ENCODE measurements at places on chromosomes 2 and 18.

- DNase-seq: no peak
Observed at GRCh38 chr2:231687133-231687852, 21.0 kb upstream of the PTMA start.

DNA sequence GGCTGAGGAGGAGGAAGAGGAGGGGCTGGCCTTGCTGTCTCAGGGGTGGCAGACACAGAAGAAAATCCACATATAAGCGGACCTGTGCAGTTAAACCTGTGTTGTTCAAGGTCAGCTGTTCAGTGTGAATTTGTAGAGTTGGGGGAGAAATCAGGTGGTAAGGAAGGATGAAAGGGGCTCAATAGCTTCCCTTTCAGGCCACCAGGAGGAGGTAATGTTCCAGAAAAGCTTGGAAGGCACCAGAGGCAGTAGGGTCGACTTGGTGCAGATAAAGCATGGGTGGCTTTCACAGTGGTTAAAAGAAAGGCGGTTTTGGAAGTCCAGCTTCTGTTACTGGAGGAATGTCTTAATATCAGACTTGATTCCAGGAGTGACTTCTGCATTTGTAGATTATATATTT is 167.4 kb downstream of the THSD7B start:
- no peak for DNase-seq

GRCh38 chr18:70382017-70382416 is 93.2 kb downstream of the SOCS6 start:
- DNase-seq: no peak

DNA sequence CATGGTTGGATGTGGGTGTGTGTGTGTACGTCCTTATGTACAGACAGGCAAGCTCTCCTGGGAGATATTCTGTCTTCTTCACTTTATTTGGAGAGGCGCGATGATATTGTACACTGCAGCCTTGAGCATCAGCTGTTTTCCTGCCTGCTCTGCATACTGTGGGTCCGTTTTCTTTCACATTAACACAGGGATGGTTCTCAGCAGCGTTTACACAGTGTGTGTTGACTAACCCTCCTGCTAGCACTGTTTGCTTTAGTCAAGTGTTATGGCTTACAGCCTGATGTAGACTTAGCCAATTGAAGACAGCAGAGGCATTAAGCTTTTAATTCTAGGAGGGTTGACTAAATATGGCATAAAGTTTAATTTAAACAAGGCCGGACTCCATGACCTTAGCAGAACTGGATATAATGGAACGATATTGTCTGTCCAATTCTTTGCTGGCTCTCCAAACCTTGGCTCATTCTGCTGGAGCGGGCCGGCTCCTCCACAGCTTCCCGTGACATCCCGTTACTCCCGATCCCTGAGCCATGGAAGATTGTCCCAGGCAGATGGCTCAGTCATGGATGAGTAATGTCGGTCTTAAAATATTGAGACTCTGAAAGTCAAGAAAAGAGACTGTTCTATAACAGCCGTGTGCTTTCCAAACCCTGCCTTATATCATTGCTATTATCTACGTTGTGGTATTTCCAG is 134.7 kb downstream of the TPGS2 start:
- DNase-seq: no peak

DNA sequence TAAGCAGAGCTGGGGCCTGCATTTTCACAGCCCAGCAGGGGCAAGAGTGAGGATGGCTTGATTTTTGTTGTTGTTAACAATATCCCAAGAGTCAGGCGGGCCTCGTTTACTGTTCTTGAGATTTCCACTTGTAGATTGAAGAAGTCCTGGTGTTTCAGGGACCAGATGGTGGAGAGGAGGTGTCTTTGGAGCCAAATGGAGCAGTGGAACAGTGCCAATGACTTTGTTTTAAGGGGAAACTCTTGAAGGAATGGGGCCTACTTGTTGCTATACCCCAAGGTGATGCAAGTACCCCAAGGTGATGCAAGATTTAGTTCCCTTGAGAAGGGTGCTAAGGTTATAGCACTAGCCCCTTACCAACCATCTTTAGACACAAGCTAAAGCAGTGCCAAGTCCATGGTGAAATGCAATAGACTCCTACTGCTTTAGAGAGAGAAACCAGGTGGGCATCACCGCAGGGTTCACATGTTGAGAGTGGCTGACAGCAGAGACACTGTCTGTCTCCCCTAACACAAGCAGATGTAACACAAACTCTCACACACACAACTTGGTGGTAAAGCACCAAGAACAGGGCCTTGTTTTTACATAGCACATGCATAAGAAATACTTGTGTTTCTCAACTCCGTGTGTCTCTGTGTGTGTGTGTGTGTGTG is 44.0 kb downstream of the HK2 start:
- no peak for DNase-seq

DNA sequence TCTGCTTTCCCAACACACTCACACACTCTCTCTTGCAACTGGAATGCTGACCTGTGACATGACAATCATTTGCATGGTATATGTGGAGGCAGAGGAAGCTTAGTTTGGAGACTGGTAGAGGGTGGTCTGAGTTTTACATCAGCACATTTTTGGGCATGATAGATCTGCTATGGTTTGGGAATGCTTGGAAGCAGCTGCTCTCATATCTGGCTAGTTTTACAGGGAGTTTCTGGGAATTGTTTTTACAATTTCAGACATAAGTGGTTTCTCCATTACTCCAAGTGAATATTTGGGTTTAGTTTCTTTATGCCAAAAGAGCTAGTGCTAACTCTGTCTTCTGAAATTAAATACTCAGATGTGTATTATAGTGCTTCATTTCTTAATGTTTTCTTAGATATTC is 977.6 kb downstream of the SUCLG1 start:
- DNase-seq: no peak

- no peak for DNase-seq
Observed at GRCh38 chr2:85231468-85231805, 96.4 kb downstream of the TGOLN2 start.

DNA sequence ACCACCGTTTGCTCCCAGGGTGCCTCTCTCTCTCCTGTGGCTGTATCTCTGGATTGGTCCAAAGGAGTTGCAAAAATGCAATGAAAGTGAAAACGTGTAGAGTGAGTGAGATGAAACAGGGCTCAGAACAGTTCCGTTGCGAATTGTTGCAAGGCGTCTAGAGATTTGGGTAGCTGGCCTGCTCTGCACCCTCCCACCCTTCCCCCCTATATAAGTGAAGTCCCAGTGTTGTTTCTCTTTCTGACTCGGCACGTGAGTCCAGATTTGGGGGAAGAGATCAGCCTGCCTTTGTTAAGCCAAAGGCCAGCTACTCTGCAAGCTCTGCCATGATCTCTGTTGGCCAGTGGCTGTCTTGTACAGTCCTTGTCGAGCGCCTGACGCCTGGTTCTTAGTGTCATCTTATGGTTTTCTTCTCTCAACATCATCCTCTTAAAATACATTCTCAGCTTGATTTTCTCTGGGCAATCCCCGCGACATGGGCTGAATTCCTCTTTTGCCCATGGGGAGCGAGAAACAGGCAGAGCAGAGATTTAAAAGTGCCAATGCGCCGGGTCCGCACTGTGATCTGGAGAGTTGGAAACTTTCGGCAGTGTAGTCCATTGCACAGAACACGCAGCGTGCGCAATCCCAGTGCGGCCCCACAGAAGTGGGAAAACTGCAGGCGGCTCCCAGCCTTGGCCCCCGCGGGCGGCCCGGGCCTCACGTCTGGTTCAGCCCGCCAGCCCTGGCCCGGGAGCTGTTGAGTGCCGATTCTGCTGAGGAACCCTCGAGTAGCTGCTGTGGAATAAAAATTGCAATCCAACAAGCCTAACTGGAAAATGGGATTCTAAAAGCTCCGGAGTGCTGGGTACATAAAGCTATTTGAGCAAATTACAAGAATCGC is 9.3 kb downstream of the MEIS1 start:
- DNase-seq: no peak

DNA sequence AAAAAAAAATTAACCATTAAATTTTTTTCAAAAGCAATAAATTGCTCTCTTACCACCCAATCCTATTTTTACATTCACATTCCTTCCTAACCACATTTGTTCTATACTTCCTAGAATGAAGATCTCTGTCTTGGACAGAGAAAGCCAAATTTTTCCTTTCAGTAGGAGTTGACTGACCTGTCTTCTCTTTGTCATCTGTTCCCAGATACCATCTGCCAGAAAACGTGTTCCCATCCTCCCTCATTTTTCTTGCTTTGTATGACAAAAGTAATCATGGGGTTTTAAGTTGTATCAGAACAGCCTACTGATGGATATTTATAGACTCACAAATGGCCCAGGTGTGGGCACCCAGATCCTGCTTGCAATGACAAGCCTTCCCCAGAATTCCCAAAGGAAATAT is 182.1 kb downstream of the CYP26B1 start:
- no peak for DNase-seq

DNA sequence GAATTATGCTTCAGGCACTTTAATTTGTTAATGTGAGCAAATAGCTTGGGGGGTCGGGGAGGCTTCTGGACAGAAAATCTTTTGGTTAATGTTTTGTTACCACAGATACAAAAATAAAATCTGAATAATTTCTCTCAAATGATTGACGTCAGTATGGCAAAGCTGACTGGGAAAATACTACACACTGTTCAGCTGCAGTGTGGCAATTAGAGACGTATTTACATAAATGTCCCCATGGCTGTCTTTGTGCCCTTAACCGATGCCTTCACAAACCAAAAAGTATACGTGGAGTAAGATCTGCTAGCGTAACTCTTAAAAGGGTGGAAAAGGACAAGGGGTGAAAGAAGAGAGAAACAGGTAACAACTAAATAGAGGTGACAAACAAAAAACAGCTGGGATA is 83.4 kb downstream of the ACTR2 start:
- DNase-seq: no peak

GRCh38 chr2:85357736-85358135 is 3.2 kb downstream of the ELMOD3 start:
- no peak for DNase-seq

- DNase-seq: no peak
Observed at GRCh38 chr18:39751921-39752320, 2186.3 kb upstream of the CELF4 start.

DNA sequence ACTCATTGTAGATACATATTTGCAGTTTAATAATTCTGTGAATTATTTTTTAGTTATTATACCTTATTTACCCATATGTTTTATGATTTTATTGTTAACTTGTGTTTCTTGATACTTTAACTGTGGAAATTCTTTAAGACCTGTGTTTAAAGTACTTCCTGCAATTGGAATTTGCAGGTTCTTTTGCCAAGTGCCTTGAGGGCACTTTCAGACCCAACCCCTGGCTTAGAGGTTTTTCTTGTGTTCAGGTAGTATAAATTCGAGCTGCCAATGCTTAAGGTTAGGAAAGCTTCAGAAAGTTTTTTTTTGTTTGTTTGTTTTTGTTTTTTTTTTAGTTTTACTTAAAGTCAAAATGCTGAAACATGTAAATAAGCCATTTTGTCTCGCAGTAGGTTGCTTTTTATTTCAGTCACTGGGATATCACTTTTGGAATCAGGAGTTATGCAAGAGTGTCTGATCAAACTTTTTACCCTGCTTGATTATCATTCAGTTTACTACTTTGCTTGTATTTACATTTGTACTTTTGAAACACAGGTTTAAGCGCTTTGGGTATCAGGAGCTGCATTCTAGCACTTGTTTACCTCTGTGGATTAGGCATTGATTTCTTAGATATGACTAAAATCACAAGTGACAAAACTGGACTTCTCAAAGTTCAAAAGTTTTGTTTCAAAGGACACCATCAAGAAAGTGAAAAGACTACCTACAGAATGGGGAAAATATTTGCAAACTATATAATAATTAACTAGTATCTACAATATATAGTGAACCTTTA is 31.8 kb downstream of the TDRD15 start:
- no peak for DNase-seq

DNA sequence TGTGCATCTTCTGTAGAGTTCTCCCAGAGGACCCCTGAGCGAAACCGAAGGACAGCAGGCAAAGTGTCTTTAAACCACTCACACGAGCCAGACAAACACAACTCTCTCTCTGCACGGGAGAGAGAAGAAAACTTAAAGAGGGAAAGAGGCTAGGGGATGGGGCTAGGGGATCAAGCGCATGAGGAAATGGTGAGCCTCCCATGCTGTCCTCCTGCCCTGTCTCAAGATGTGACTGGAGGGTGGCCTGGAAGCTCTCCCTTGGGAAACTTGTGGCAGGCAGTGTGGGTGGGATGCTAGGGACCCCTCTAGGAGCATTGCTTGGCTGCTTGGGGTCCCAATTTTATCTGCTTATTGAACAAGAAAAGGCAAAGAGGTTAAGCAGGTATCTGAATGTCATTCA is 44.5 kb downstream of the CYP26B1 start:
- DNase-seq: no peak

- no peak for DNase-seq
Observed at GRCh38 chr18:13003466-13003896, 12.3 kb downstream of the CEP192 start.

- DNase-seq: no peak
Observed at GRCh38 chr18:21672521-21673267, 31.9 kb downstream of the ABHD3 start.

GRCh38 chr2:127860130-127860529 is 2.2 kb upstream of the POLR2D start:
- no peak for DNase-seq

DNA sequence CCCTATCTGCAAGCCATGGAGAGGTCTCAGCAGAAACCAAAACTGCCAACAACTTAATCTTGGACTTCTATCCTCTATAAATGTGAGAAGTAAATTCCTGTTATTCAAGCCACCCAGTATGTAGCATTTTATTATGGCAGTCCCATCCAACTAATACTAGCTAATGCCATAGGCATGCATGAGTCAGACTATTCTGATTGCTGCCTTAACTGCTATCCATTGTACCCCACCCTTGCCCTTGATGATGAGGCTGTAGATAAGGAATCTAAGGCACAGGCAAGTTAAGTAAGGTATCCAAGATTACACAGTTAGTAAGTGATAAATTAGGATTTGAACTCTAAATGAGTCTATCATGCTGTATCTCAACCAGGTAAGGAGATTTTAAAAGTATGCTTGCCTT is 223.0 kb downstream of the UBE2E3 start:
- DNase-seq: no peak

GRCh38 chr2:239464166-239465016 is 63.6 kb upstream of the HDAC4 start:
- DNase-seq: no peak

GRCh38 chr2:152443771-152444170 is 108.8 kb downstream of the FMNL2 start:
- no peak for DNase-seq

GRCh38 chr18:43422518-43422917 is 145.2 kb upstream of the SYT4 start:
- DNase-seq: no peak

- DNase-seq: no peak
Observed at GRCh38 chr2:128370468-128371247, 52.0 kb upstream of the HS6ST1 start.

GRCh38 chr2:61011678-61012077 is 5.8 kb upstream of the PEX13 start:
- no peak for DNase-seq

GRCh38 chr2:71759060-71759459 is 305.7 kb downstream of the DYSF start:
- DNase-seq: no peak

GRCh38 chr2:143282684-143283083 is 153.5 kb downstream of the ARHGAP15 start:
- no peak for DNase-seq
